Activated T-helper 1 cell treated with anti-CD3 and anti-CD28 coated beads, Interleukin-12 subunit alpha, Interleukin-12 subunit beta, Interleukin-2, Interleukin-4 antibody, amounts not matched to agents 30 ng/mL and 10 ng/mL and 1 ng/mL, durations not matched to agents 14 hours and 24 hours and 36 hours (primary cell): ENCODE measurements at places on chromosomes 11 and 22. TPM values are rescaled to one million over a fixed set of nuclear protein-coding genes. Genes with fewer than 3 reads are reported as not detected.

DNA sequence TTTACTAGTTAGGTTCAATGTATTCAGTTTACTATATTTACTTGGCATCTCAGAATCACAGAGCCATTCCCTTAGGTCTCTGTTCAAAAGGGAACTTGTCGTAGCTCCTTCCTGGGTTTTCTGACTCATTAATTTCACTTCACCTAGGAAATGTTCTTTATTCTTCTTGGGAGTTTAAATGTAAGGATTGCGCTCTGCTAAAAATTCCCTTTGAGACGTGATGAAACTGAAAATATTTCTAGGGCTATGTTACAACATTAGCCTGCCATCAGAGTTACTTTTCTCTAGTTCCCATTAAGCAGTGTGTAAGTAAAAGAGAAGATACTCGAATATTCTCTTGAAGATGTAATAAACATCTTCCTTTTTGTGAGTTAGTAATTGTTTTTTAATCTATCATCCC is 209.5 kb downstream of the CASP12 start:
- no peak for DNase-seq

DNA sequence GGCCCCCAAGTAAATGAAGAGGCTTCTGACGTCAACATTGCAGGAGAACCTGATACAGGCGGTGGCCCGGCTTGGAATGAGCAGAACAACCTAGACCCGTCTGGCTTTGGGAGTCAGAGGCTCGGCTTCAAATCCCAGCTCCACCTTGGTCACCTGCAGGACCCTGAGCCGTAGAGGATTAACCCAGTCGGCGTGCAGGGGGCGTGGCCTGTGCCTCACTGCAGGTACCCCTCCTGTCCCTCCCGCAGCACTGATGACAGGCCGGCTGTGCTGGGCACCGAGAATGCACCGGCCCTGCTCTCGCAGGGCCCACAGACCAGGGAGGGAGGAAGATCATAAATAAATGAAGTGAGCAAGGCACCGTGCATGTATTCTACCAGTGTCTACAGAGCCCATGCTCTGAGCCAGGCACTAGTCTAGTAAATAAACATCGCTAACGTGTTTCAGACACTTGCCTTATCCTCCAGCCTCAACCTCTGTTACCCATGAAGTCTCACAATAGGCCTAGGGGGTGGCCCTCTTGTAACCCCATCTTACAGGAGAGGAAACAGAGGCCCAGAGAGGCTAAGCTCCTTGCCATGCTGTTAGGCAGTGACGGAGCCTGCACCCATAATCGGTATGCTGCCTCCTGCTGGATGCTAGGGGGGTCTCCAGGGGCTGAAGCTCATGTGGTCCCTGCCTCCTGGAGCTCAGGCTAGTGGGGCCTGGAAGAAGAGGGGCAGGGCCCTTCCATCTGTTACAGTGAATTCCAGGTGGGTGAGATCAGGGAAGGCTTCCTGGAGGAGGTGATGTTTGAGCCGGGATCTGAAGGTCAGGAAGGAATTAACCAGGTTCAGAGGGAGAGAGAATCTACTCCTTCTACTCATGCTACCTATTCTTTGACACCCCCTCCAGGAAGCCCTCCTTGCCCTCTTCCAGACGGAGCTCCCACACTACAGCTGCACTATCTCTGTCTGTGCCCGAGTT is 53.4 kb downstream of the RTL6 start:
- no peak for DNase-seq

DNA sequence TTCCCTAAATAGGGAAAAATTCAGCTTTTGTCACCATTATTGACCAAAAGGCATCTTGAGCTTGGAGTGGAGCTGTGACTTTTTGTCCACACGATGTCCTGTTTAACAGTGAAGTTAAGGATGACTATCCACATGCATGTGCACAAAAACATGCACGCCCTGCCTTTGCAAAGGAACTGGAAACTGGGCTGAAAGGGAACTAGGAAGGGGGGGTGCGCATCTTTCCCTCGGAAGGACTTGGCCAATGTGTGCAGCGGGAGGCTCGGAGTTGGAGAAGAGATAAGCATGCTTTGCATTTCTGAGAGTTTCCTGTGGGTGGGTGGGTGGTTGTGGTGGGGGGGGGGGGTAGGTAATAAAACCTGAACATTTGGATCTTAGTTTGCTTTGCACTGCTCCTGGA is 411 bp upstream of the KIRREL3 start:
- DNase-seq = no peak

GRCh38 chr22:24445481-24446259 is 18.3 kb downstream of the ADORA2A start:
- DNase-seq = no peak

- DNase-seq = no peak
These were observed 4.3 kb upstream of the TSKU start for GRCh38 chr11:76778874-76779273.

The NNMT gene
- not detected in 2 replicates for total RNA-seq
